ENCODE measurements at places on chromosomes 11 and 22. TPM values are rescaled to one million over a fixed set of nuclear protein-coding genes. Genes with fewer than 3 reads are reported as not detected.

Gene FBLN1
- 210 TPM for total RNA-seq

Gene IL18BP
- 0.89 TPM for total RNA-seq

Gene RFPL2
- not detected for total RNA-seq

Gene LPXN
- 11.0 TPM for total RNA-seq

Gene IGLL1
- total RNA-seq = not detected

Gene GAL3ST3
- total RNA-seq = not detected

Gene TMEM132A
- total RNA-seq = 22.2 TPM

Gene SLC5A1
- total RNA-seq = not detected

Gene SLC43A3
- total RNA-seq = 83.5 TPM

Gene EXPH5
- 0.86 TPM for total RNA-seq

Gene KBTBD4
- total RNA-seq = 28.3 TPM

Gene YPEL4
- total RNA-seq = not detected

Gene APOBEC3C
- 34.4 TPM for total RNA-seq

Gene FGF19
- not detected for total RNA-seq

Gene SYT7
- 1.7 TPM for total RNA-seq

Gene OR10A2
- not detected for total RNA-seq

Gene OSBPL5
- total RNA-seq = 34.3 TPM

Gene MUC6
- total RNA-seq = not detected

Gene SLC22A25
- not detected for total RNA-seq

Gene RIMBP3C
- total RNA-seq = not detected

Gene NDUFC2
- total RNA-seq = 132 TPM

Gene P4HA3
- 8.4 TPM for total RNA-seq

Gene KRTAP5-8
- not detected for total RNA-seq

Gene CD3G
- not detected for total RNA-seq

Gene GSTP1
- total RNA-seq = 1,636 TPM

Data from myometrial cell (primary cell).